G401 (cell line): ENCODE measurements at places on chromosomes 7 and 10. TPM values are rescaled to one million over a fixed set of nuclear protein-coding genes. Genes with fewer than 3 reads are reported as not detected.

DNA sequence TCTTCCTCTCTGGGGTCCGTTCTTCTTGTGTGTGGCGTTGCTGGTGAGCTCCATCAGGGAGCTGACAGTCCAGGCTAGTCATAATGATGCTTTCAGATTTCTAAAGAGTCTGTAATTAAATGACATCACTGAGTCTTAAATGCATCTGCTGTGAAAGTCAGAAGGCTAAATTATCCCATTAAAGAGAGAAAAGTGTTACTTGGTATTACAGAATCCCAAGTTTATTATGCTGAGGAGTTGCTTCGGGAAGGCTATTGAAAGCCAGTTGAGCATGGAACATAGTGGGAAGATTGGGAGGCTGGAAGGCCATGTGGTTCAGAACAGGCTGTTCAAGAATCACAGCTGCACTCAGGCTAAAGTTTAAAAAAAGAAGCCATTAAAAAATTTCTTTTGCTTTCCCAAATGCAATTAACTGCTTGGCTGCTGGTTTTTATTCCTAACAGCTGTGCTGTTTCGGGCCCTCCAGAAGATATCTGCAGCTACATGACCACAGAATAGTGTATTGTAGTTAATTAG lies 342.6 kb upstream of the LRGUK start:
- no peak for DNase-seq

- no peak for DNase-seq
These were observed 10.7 kb upstream of the FHIP2A start for GRCh38 chr10:114810926-114811325.

GRCh38 chr10:121631365-121632029 lies 33.3 kb upstream of the FGFR2 start:
- DNase-seq, result no peak

GRCh38 chr10:34723750-34724149 lies 91.3 kb downstream of the PARD3 start:
- DNase-seq, result peak; percentile 31

The AASS gene
- 0.18 and 3.0 TPM in 2 replicates for total RNA-seq

DNA sequence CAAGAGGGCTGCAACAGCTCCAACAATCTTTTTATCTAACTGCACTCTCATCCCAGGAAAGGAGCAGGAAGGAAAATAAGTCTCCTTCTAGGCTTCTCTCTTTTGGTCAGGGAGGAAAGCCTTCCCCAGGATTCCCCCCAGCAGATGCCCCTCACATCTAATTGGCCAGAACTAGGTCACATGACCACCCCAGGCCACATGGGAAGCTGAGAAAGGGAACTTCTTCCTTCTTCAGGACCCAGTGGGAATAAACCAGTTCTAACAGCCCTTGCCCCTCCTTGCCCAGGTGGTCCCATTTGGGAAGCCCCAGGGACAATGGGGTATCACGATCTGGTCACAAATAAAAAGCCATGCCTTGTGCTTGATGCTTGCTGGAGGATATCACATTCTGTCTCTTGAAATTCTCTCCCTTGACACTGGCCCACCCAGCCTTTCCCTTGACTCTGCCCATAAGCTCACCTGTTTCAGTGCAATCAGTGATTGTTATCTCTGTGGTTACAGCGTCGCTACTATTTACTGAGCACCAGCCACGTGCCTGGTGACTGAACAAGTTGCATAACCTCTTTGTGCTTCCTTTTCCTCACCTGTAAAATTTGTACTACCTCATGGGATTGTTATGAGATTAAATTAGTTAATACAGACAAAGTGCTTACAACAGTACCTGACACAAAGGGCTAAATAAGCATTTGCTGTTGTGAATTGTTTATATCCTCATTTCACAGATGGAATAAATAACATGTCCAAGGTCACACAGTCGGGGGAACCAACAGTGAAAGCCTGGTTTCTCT lies 9.0 kb upstream of the TACR2 start:
- no peak for DNase-seq

- no peak for DNase-seq
These were observed 101.5 kb downstream of the JCAD start for GRCh38 chr10:29957907-29958331.

GRCh38 chr10:26528715-26529393 lies 90.7 kb downstream of the APBB1IP start:
- DNase-seq, result no peak

GRCh38 chr10:122021379-122021778 lies 32.4 kb downstream of the TACC2 start:
- no peak for DNase-seq

DNA sequence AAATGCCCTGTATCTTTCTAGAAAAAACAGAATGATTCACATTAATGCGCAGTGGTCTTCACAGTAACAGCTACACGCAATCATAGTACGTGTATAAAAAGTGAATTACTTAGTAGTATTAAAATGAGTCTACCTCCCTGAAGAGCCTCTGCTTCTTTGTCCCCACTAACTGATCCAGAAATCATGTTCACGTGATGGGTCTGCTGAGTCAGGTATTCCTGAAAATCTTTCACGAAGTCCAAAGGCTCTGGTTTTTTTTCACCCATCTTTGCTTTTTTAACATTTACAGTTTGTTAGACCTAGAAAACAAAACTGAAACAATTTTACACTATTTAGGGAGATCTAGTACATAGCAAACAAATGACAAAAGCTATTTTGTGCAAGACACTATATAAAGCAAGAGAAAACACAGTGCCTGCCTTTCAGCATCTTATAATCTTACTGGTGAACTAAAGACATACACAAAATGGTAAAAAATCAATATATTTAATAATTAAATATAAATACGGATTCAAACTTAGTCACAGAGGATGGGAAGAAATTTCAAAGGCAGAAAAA lies 10.2 kb downstream of the IKZF5 start:
- DNase-seq, result no peak

The MARVELD1 gene
- total RNA-seq, result 35.0 and 61.1 TPM in 2 replicates

DNA sequence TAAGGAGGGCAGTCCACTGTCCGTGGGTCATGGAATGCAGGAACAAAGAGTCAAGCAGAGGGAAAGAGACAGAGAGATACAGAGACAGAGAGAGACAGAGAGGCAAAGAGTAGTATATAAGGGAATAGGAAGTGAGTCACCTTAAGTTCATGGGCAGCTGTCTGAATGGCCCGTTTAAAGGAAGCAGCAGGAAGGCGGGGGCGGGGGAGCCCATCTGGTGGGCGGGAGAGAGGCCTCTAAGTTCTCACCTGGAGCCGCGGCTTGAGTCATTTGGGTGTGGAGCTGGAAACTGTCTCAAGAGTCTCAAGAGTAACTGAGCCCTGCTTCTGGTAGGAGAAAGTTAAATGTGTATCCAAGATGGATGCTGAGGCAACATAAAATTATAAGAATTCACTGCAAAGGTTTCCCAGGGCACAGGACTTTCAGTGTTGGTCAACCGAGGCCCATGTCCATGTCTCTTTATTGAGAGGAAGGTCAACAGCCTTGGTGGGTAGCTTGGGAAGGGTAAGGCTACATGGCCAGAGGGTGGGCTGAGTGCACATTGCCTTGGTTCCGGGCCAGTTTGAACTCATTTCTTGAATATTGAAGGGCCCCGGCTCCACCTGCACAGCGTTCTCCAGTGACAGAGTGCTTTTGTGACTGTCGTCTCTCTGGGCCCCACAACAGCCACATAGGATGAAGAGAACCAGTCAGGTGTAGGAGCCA lies 85.5 kb upstream of the CACUL1 start:
- DNase-seq, result no peak

DNA sequence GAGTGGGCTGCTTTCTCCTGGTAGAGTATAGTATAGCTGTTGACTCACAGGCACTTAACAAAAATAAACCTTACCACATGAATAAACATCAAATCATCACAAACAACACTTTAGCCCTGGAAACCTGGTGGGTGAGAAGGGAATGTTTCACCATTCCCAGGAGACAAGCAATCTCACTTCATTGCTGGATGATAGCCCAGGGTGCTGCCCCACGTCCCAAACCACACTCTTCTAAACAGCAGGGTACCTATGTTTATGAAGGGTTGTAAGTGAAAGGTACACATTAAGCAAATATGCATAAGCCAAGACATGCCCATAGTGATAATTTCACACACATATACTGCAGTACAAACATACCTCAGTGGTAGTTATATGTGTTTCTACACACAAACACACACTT lies 276.2 kb downstream of the FGFR2 start:
- no peak for DNase-seq

DNA sequence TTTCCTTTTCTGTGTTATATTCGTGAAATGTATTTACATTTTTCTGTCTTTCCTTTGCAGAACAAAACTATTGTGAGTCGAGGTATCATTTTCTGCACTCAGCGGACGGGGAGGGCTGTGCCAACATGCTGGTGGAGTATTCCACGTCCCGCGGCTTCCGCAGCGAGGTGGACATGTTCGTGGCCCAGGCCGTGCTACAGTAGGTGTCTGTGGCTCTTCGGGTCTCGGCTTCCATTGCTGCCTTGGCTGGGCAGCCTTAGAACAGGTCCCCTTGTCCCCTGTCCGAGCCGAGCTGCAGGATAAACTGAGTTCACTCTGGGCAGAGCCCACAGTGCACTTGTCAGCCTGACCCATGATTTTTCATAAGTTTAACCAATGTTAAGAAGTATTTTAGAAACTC lies 14.5 kb downstream of the GET4 start:
- no peak for DNase-seq

DNA sequence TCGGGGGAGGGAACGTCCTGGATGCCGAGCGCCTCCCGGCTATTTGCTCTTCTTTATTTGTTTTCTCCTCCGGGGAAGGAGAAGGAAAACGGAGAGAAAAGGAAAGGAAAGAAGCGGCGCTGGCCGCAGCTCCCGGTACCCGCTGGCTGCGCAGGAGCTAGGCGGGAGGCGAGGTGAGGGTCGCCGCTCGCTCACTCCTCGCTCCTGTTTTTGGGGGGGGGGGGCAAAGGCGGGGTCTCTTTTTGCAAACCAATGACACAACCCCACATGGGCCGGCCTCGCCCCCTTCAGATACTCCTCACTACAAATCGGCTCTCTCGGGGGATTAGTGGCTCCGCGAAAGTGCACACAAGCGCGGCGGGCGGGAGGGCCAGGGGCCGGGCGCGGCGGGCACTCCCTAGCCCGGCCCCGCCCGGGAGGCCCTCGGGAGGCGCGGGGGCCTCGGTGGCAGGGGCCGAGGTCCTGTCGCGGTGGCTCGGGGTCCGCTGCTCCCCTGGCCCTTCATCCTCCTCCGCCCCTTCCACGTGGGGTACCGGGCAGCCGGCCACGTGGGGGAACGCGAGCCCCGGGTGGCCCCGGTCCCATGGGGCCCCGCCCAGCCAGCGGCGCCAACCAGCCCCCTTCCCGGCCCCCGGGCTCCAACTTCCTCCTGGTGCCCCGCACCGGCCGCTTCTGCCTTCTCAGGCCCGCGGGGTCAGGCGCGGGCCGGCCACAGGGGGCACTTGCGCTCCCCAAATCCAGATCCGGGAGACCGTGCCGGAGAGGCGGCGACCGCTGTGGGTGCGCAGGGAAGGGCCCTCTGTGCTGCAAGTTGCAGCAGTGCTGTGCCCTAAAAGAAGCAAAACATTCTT lies 718 bp upstream of the CTBP2 start:
- peak; percentile 71 for DNase-seq

The NEUROD6 gene
- not detected in 2 replicates for total RNA-seq

GRCh38 chr10:98920360-98920759 lies 315.3 kb downstream of the HPSE2 start:
- no peak for DNase-seq

The ZNF804B gene
- not detected in 2 replicates for total RNA-seq

The VENTX gene
- total RNA-seq, result 0.12 TPM in 1 of 2 replicates, not detected in the other

GRCh38 chr7:157975401-157976372 lies 611.9 kb downstream of the PTPRN2 start:
- DNase-seq, result no peak

DNA sequence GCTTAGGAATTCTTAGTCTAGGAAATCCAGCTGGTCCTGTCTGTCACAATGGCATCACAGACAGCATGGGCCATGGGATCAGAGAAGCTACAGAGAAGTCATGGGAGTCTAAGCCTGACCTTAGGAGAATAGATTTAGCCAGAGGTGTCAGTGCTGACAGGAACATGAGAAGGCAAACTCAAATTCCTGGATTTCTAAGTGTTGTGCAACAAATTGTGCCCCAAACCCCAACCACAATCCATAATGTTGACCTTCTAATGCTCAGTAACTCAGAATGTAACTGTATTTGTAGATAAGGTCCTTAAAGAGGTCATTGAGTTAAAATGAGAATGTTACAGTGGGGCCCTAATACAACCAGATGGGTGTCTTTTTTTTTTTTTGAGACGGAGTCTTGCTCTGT lies 95.9 kb upstream of the RHOBTB1 start:
- DNase-seq, result no peak

The OGDHL gene
- total RNA-seq, result 7.6 and 12.8 TPM in 2 replicates

The ZNF727 gene
- not detected in 2 replicates for total RNA-seq

DNA sequence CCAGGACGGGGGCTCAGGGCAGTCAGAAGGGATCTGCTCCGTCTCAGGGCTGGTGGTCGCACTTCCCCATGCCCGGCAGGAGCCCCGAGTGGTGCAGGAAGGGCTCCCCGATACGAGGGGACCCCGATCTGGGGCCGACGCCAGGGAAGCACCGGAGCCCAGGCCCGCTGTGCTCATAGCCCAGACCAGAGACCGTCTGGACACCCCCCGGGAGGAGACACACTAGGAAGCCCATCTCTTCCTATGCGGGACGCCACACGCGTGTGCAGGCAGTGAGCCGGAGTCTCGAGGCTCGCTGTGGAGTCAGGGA lies 39.7 kb upstream of the PDGFA start:
- no peak for DNase-seq

The LGI1 gene
- total RNA-seq, result 71.8 and 92.7 TPM in 2 replicates

DNA sequence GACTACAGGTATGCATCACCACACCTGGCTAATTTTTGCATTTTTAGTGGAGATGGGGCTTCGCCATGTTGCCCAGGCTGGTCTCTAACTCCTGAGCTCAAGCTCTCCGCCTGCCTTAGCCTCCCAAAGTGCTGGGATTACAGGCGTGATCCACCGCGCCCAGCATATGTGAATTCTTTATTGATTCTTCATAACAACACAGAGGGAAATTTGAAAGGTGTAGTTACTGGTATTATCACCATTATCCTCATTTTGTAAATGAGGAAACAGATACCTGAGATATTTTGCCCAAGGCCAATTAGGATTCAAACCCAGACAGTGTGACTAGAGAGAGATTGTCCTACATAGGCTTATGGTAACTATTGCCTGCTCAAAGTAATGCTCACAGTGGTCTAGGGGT lies 22.6 kb downstream of the TCF7L2 start:
- DNase-seq, result no peak

The ADAM22 gene
- 3.9 and 5.5 TPM in 2 replicates for total RNA-seq

- DNase-seq, result peak; percentile 8
These were observed 35.6 kb downstream of the ACADSB start for GRCh38 chr10:123044391-123044790.

The PNLIPRP1 gene
- not detected in 2 replicates for total RNA-seq

The OR2A12 gene
- not detected in 2 replicates for total RNA-seq

- DNase-seq, result no peak
These were observed 298.0 kb upstream of the NRP1 start for GRCh38 chr10:33632432-33632831.

- no peak for DNase-seq
These were observed 183.4 kb downstream of the GNAI1 start for GRCh38 chr7:80318081-80318480.

The ZNF25 gene
- total RNA-seq, result 0.78 and 1.2 TPM in 2 replicates

DNA sequence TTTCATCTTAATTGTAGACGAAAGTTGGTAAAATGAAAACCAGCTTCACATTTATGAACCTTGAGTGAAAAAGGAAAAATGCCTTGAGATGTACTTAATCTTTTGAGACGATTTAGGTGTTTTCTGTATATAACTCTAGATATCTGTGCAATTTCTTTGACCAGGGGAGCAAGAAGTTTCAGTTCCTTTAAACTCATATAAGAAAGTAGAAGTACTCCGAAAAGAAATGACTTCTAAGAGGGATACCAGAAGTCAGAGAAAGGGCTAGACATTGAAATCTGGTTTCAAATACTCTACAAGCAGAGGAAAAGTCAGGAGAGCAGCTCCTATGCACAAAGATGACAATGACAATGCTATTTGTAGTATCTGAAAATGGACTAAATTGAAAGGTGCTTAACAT lies 303.7 kb downstream of the BAMBI start:
- no peak for DNase-seq

The VWA2 gene
- not detected in 2 replicates for total RNA-seq
